ENCODE measurements at places on chromosomes 1 and 21.

- DNase-seq = no peak
Measured at GRCh38 chr1:62361431-62361830, 42.2 kb upstream of the KANK4 start.

DNA sequence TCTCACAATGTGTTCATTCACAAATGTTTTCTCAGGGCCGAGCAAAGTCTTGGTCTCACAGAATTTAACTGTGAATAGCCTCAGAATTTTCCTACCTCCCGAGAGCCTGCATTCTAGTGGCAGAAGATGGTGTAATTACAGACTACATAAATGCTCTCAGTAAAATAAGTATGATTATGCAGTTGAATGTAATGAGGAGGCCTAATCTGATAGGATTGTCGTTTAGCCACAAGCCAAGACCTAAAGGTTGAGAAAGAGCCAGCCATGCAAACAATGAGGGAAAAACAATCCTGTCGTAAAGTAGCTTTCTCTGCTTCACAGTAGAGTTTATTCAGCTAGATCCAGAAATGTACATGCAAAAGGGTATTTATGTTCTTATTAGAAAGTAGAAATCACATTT, 607.8 kb upstream of the B3GALT2 start:
- DNase-seq = no peak

DNA sequence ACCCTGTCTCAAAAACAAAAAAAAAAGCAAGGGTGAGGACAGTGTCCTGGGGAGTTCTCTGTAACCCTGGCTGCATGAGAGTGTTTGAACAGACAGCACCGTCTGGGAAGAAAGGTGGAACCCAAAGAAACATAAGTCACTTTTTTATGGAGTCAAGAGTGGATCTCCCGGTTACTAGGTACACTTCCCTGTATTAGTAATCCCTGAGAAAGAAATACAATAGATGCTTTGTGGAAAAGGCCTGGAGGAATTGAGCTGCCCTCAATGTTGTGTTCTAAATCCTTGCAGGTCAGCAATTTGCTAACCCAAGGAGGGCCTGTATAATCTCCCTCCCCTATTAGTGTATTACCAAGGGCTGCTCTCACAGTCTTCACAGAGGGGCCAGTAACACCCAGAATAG, 16.6 kb downstream of the DEGS1 start:
- DNase-seq = no peak

DNA sequence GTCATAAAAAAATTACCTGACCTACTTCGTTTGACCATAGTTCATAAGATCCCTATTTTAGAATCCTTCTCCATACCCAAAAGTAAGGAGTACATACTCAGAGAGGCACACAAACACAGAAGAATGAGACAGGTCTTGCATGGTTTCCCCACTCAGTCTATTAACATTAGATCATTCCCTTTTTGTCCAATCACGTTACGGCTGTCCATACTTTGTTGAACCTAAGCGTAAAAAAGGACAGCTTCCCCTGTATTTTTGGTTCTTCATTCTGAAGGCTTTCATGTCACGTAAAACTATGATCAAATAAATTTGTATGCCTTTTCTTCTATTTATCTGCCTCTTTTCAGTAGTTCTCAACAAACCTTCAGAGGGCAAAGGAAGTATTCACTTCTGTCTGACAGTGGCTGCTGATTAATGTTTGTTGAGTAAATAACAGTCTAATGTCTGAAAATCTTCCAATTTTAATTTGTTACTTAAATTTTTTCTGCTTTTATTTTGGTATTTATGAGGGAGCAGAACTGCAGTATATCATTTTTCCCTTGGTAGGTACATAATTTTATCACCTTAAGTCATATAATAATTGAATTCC, 16.4 kb downstream of the PKN2 start:
- no peak for DNase-seq

DNA sequence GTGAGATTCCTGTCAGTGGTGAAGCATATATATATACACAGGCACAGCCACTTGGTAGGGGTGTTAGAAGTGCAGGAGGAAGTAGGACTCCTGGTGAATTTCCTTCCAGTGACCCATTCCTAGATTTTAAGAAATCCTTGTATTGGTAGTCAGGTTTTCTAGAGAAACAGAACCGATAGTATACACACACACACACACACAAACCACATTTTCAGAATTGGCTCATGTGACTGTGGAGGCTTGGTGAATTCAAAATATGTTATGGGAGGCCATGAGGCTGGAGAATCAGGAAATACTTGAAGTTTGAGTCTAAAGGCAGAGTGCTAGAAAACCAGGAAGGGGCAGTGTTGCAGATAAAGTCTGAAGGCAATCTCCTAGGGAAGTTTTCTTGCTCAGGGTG, 114.2 kb downstream of the FCRL5 start:
- DNase-seq = no peak

DNA sequence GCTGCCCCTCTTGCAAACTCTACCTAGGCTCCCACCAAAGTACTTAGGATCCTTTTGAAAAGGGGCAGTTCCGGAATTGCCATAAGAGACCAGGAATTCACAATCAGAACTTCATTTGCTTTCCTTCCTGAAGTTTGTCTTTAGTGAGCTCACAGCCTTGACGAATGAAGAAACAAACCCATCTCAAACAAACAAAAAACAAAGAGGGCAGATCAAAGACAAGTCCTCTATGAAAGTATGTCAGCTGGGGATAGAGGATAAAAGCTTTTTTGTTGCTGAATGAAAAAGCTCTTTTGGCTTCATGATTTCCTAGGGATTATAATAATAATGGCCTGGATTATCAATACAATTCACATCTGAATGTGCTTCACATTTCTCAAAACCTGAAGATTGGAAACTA, 357.9 kb upstream of the DUSP10 start:
- DNase-seq = no peak

- DNase-seq = no peak
Measured at GRCh38 chr1:104797982-104798381, 1048.3 kb downstream of the AMY1C start.

DNA sequence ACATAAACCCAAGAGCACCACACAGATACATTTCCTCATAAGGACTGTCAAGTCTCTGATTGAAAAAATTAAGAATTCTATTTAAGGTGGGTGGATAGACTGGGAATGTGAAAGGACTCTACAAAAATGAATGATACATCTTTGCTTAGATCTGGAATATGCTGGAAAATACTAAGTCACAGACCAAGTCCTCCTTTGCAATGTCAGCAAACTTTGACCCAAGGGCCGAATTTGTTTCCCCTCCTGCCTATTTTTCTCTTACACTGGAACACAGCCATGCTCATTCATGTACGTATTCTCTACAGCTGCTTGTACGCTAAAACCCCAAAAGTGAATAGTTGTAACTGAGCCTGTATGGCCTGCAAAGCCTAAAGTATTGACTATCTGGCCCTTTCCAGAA, 180.7 kb downstream of the ADSS2 start:
- no peak for DNase-seq

DNA sequence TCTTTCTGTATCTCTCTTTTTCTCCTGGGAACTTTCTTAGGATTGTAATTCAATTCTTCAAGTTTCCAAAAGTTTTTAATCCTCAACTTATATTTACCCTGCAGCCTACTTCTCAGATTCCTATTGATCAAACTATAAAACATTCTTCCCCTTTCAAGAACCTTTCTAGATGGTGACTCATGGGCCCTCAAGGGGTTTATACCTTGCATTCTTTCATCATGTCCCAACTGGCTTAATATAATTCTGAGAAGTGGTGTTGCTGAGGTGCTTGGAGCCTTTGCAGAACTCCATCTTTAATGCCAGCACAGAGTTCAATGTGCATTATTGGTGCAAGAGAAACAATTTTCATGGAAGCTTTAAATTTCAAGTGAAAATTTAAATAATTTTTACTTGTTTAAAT, 273.4 kb downstream of the VAV3 start:
- no peak for DNase-seq

DNA sequence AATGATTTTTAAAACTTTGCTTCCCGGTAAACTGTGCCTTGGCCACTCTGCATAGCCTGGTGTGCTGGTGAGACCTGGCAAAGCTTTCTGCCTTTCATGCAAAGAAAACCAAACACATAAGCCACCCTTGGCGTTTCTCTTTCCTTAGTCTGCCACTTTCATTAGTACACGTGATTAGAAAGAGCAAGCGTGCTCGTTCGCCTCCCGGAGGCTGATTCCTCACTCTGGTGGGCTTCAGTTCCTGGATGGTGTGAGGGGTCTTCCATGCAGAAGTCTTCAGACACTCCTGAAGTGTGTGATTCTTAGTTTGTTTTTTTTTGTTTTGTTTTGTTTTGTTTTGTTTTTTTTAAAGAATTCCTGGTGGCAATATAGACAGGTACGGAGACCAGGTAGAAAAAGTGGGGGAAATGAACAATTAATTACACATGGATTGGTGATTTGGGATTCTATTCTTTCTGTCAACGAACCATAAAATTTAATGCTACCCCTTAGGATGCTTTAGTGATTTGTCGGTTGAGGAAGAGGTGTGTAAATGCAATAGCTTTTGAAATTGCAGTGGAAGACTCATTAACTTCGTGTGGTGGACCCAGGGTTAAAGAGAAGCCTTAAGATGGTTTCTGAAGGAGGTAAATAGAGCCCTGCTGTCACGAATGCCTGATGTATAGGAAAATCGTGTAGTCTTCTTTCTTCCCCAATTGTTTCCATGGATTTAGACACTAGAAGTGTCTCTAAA, 2.1 kb downstream of the GALNT2 start:
- DNase-seq = no peak

DNA sequence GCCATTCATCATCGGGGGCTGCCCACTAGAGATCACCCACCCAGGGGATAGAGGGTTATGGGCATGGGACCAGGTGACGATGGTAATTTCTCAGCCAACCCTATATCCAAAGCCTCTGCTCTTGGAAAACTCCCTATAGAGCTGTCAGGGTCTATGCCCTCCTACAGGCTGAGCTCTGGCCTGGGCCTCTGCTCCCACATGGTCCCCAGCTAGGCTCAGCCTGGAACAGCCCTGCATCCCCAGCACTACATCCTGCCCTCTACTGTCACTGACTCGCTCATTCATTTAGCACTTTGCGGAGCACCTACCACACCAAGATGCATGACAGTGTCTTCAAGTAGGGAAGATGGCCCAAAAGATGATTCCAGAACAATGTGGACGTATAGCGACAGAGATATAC, 45.0 kb upstream of the EPS8L3 start:
- DNase-seq = no peak

GRCh38 chr1:106502659-106503058, 553.8 kb upstream of the PRMT6 start:
- no peak for DNase-seq

DNA sequence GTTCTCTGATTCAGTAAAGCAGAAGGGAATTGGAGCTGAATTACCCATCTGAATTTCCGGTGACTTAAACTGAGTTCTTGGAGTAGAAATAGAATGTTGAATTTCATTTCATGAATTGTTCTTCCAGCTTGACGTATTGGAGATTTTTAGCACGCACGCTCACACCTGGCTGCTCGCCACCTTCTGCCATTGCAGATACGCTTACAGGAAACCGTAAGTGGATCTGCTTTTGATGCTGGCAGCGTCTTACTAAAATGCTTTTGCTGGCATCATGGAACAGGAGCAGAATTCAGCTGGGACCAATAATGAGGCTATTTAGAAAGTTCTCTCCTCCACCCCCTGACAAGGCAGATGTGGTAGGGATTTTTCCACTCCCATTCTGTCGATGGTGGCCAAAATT, 17.7 kb upstream of the ELAVL4 start:
- no peak for DNase-seq

Data from CD4-positive, alpha-beta T cell treated with Interleukin-21 for 1 hour (primary cell).